Eye (tissue), 1 donor: ENCODE measurements at places on chromosomes 5 and 9.

DNA sequence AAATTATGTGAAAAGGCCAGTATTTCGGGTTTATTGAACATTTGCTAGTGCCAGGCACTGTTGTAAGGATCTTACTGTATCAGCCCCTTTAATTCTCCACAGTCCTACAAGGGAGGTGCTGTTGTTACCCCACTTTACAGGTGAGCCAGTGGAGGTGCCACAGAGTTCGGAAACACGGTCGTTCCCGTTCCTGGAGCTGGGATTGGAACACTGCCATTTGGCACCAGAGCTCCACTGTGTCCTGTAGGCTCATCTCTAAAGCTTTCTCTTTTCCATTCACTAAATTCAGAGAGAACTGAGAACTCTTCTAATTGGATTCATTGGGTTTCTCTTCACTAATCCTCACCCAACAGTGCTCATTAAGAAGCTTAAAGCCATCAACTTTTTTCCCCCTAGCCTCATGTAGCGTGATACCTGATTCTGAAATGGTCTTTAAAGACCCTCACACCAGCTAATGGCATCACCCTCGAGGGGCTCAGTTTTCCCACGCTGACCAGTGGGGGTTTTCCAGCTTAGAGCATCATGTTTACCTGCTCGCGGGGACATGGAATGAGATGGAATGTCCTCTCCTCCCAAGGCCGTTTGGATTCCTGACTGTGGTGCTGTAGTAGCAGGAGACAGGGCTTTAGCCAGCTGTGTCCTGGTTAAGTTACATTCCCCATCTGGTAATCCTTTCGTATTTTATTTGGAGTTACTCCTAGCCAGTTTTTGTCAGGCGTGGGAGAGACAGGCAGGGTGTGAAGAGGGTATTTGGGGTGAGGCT is 5.8 kb downstream of the ERGIC1 start:
- DNase-seq, result peak; percentile 43

GRCh38 chr5:66551945-66552344 is 44.2 kb upstream of the MAST4 start:
- no peak for DNase-seq

DNA sequence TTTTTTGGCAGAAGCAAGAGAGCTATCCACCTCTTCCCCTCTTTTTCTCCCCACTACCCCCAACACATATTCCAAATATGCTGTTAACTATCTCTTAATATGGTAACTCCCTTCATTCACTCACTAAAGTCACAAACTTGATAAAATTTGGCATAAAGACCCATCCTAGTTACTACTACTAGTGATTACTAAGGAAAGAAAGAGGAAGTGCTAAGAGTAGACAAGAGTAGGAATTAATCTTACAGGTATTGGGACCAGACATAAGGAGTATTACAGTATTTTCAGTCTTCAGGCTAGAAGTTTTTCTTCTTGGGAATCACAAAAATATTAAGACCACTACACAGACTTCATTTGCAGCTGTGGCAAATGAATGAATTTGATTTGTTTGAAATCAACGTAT is 2.2 kb downstream of the ADAMTS6 start:
- no peak for DNase-seq

DNA sequence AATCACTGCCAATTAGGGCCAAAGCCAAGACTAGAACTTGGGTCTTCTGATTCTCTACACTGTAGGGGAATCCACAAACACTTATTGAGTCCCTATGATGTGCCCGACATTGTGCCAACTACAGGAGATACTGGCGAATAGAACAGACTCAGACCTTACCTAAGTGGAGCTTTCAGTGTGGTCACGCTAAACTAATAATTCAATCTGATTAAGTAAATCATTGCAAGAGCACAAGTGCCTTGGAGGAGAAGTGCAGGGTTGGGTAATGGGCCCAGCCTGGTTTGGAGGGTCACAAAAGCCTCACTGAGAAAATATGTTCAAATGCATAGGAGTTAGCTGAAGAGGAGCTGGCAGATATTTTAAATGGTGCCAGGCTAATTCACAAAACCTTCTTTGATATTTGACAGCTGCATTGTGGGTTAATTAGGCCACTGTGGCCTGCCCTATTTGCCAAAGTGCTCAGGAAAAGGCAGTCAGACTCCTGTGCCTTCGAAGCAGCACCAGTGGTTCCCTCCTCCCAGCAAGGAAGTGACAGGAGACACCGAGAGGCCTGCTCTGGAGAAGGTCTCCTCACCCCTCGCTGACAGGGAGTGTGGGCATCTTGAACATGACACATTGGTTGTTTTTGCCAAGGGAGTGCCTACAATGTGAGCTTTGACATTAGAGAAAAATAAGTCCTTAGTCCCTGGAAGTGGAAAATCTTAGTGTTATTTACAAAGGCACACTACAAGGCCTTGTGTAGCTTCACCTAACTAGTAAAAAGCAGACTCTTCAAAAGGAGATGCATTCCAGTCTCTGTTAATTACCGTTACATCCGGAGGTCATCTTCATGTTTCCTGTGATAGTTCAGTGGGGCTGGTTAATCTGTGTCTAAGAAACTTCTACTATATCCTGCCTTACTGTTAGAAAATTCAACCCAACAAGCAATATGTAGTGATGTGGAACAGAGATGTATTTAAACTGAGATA is 24.1 kb upstream of the TRAF1 start:
- no peak for DNase-seq

GRCh38 chr5:146310540-146310939 is 28.1 kb upstream of the POU4F3 start:
- DNase-seq, result no peak

DNA sequence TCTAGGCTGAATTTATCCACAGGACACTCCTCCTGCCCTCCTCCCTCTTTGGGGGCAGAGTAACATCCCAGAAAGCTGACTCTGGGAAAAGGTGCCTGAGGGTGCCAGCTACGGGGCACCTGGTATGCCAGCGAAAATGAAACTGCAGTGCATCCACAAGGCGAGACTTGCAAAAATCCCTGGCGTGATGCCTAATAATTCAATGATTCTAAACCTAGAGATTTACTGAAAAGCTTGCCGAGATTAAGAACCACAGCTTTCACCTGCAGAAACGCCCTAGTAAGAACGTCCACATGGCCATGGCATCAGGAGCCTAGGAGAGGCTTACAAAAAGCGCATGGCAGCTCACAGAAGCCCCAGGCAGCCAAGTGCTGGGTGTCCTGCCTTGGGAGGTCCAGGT is 20.9 kb downstream of the CCNJL start:
- no peak for DNase-seq

- DNase-seq, result peak; percentile 98
Observed at GRCh38 chr9:104093647-104094533, at the start of gene SMC2. Gene SMC2, plus strand, starts transcription at chr9:104094309. Its CDS starts 1,076 bp downstream, at chr9:104095385.

GRCh38 chr5:36450229-36451014 is 148.7 kb upstream of the RANBP3L start:
- no peak for DNase-seq

DNA sequence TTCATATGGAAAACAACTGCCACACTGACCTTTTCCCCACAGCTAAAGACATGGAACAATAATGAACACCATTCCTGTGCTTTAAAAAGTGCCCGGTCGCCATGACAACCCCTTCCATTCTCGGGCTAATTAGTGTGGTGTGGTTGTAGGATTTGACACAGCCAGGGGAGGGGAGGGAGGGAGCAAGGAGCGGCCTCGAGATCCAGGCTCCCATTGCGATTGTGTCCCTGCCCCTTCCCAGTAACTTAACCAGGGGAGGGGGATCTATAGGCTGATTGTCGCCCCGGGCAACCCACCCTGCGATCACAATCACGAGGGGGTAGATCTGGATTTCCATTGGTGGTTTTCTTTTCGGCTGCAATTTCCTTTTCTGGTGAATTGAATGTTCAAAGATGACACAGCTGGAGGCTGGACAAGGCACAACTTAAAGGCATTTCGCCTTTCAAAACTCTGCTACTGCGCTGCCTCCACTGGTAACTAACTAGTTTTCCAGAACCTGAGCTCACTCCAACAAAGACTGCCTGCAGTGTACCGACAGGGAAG is 96.7 kb upstream of the RETREG1 start:
- peak; percentile 90 for DNase-seq

DNA sequence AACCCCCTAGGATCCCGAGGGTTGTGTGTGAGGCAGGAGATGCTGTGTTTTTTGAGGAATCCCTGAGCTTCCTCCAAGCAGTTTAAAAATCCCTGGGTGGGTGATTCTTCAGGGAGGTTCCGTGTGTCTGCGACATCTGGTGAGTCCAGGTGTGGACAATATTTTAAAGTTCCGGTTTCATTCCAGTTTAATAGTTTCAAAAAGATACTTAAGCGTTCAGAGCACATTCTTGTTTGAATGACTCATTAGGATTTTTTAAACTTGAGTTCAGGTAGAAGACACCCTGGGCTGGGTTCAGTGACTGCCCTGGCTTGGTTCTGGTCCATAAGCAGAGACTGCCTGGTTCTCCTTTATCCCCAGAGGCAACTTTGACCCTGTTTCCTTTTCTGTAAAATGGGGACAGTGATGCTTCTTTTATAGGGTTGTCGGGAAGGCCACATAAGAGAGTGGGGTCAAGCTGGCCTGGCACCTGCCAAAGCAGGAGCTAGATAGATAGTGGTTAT is 119.2 kb downstream of the RGS3 start:
- DNase-seq, result no peak

DNA sequence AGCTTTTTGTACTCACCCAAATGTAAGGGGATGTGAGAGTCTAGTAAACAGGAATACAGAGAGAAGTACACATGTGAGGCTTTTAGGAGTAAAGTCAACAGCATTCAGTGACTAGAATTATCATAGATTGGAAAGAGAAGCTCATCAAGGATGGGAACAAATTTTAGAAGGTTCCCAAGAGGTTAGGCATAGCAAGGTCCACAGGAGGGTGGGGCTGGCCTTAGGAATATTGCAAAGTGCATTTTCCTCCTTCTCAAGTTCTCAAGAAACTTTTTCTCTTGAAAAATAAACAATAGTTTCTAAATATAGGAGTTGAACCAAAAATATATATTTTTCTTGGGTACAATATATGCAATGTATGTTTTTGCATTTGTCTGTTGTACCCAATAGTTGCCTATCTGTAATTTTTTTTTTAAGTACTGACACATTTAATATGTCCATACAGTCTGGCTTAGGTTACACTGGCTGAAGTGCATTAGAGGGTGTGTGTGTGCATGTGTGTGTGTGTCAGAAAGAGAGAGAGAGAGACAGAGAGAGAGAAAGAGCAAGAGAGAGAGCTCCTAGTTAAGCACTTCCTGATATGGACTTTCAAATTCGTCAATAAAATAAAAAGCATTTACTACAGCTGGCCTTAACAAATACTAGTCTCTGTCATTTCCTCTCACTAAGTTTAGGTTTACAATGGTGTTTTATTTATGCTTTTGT is 62.2 kb downstream of the SNX18 start:
- no peak for DNase-seq

DNA sequence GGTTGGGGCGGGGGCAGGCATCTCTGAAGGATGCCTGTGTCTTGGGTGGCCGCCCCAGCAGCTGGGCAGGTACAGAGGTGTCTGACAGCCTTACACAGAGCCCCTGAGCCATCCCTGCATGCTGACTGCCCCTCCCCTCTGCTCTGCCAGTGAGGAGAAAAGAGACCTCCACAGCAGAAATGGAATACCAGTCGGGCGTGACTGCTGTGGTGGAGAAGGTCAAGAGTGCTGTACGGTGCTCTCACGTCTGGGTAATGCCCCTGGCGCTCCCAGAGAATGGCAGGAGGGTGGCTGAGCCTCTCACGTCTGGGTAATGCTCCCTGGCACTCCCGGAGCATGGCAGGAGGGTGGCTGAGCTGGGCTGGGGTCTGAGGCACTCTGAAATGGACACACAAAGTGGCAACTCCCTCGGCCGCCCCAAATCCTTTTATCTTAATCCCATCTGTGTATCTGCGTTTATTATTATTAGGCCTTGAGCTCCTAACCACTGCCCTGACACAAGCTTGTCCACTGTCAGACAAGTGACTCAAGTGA is 2.5 kb upstream of the RABL6 start:
- DNase-seq, result no peak

GRCh38 chr5:73687357-73687756 is 61.4 kb downstream of the ARHGEF28 start:
- DNase-seq, result no peak

DNA sequence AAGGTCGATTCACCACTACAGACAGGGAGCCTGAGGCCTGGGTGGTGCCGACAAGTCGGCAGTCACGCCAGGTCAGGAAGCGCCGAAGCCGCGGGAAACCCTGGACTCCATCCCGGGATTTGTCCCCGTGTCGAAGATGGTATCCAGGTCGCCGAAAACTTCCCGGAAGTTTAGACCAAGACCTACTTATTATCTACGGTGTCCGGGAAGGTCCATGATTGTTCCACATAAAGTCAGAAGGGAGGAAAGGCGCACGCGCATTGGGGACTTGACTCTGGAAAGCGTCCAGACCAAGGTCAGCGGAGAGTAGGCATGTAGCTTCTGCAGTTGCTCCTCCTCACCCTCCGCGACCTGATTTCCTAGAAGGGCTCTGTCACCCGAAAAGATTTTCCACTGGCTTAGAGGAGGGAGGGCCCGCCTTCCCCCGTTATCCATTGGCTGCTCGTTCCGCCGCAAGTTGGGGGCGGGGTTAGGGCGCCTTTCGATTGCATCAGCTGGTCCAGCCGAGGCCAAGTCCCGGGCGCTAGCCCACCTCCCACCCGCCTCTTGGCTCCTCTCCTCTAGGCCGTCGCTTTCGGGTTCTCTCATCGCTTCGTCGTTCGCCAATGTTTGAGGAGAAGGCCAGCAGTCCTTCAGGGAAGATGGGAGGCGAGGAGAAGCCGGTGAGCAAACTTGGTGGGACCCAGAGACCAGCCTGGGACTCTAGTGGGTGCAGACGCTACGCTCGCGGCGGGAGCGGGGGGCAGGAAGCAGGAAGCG is at the start of gene TARS1:
TSS of gene TARS1 (plus strand) at position 484 of the 759 bp plus-strand sequence. CDS start at position 606, 122 bp downstream.
- DNase-seq, result peak; percentile 100

DNA sequence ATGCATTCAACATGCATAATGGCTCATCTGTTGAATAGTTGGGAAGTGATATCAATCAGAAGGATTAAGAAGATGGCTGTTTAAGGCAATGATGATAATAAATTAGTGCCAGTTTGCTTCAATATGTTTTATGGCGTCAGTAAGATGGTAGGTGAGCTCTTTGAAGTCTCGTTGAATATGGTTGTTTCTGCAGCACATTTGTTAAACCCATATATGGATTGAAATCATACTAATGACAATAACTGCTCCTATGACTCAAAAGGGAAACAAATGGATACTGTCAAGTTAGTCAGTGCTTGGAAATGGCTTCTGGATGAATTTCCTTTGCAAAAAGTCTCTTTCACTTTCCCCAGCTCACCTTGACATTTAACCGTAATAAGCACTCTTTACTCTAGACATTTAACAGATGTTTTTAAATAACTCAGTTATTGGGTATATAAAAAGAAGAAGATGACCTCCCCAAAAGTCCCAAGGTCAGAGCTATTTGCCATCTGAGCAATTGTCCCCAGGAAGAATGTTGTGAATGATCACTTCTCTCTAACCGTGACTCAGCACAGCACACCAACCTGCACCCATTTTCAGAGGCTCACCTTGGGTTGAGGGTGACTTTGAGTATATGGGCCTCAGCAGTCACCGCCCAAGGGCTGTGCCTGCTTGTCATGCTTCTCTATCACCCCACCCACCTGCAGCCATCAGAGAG is 133.4 kb downstream of the GRIA1 start:
- no peak for DNase-seq

GRCh38 chr9:135260221-135261180 is 173.0 kb downstream of the OLFM1 start:
- DNase-seq, result no peak
